Vagina (tissue), 2 donors: ENCODE measurements at places on chromosomes 1 and 21. TPM values are rescaled to one million over a fixed set of nuclear protein-coding genes. Genes with fewer than 3 reads are reported as not detected.

Gene S100A7A
- total RNA-seq, result not detected

Gene LY9
- total RNA-seq, result 4.7 TPM

Gene CFHR2
- not detected for total RNA-seq

Gene CLCA1
- not detected for total RNA-seq

DNA sequence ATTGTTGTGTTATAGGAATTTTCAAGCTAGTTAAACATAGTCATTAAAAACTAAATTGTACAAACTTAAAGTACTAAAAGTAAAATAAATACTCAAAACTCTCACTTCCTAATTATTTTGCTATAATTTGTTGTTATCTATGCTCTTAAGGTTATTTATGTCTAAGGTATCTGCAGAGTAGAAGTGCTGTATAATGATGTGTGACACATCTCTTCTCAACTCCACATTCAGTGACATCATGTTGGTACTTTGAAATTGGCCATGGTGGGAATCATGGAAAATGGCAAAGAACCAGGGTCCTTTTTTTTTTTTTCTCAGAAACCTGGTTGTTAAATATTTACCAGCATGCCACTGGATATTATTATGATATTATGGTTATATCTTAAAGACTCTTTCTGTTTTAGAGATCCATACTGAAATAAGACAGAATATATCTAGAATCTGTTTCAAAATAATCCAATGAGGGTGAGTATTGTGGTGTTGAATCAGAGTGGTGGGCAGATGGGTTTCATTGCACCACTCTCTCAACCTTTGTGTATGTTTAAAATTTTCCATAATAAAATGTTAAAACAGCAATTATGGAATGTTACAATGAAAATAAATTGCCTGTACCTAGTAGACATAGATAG, 22.4 kb downstream of the LRRC8B start:
- no peak for DNase-seq

DNA sequence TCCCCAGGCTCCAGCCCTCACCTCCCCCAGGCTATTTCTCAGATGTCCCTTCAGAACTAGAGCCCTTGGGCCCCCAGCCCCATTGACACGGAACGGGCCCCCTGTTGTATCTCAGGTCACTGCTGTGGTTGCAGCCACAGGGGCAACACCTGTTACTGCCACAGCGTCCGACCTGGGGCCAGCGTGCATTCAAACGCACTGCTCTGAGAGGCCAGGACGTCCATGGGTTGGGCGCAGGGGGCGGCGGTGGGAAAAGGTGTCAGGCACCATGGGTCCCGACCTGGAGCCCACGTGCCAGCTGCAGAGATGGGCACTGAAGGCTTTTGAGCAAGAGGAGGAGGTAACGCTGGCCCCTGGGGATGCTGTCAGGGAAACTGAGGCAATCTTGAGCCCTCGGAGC, 13.3 kb downstream of the FAAP20 start:
- no peak for DNase-seq

- no peak for DNase-seq
Observed at GRCh38 chr1:103525114-103525606, 339 bp upstream of the RNPC3 start.

DNA sequence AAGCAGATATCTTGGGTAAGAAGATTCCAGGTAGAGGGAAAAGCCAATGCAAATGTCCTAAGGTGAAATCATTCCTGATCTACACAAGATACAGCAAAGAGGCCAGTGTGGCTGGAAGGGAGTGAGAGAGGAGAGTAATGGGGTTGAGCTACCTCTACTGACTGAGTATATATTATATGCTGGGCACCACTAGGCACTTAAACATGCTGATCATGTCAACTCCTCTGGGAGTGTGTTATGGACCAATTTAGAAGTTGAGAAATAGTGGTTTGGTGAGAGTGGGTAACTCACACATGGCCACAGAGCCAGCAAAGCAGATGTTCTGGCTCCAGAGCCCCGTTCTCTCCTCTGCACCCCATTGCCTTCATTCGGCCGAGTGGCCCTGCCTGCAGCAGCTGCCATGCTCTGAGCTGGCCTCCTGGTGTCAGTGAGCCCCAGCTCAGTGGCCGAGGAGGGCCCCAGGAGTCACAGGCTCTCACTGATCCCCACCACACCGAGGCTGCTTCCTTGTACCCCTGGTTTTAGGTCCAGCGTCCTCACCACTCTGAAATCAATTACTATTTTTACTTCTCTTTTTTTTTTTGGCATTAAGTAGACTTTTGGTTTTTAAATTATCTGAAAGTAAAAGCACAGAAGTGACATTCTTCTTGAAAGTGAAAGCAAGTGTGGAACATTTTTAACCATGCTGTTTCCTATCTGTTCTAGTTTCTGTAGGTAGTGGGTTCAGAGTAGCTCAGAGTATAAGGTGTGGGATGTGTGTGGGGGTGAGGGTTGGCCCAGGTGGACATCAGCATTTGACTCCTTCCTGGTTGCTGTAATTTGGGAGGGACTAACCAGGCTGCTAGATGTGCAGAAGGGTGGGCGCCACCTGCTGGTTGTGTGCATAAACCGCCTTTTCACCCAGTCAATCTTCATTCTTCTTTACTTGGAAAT, 45.8 kb upstream of the CRNN start:
- DNase-seq, result no peak

DNA sequence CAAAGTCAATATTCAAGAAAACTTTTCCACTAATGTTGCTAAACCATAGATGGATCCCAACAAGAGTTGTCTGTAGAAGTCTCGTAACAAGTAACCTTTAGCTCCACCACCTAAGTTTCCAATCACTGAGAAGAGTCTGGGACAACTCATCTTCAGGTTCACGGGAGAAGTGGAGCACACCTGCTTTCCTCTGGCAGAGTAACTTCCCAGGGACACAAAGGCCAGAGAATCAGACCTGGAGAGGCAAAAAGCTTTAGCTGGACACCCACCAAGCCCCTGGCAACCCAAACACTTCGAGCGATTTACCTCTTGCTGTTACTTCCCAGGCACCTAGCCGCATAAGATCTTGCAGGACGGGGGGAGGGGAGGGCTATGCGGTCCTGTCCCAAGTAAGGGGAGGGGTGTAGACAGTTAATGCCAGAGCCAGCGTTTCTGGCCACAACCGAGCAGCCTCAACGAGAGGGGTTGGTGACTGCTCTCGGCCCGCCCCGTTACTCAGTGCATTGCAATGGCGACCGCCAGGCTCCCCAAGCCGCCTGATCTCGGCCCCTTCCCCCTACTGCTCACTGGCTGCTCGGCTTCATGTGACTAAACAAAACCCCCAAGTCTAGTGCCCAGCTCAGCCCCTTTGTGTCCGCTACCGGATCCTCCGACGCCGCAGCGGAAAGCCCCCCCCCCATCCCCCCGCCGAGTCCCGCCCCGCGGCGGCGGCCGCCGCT, 709 bp downstream of the ZNF644 start:
- DNase-seq, result no peak

DNA sequence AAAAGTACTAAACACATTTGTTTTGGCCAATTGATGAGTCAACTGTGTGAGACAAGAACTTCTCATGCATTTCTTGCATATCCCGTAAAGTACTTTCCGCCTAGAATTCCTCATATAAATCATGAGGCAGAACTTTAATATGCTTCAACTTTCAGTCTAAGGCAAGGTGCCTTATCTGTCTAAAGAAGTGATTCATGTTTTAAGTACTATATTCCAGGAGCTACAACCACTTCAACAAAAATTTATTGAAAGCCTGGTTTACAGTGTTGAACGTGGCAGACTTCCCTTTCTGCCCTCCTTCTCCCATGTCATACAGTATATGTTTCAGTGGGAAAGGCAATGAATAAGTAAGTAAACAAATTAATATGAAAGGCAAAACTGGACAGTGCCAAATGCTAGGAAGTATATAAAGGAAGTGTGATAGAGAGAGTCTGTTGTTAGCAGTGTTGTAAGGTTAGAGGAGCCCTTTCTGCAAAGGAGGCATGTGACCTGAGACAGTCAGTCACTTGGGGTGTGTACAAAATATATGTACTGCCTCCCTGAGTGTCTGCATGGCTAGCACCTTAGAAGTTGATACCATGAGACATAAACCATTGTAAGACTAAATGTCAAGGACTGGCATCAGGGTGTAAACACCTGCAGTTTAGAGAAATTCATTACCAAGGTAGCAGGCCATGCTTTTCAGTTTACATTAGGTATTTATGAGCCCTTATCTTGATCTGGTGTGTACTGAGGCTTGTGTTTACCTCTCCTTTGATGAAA, 362.2 kb downstream of the SRGAP2C start:
- DNase-seq, result no peak

GRCh38 chr1:167420510-167420909, 97.8 kb downstream of the CD247 start:
- no peak for DNase-seq

DNA sequence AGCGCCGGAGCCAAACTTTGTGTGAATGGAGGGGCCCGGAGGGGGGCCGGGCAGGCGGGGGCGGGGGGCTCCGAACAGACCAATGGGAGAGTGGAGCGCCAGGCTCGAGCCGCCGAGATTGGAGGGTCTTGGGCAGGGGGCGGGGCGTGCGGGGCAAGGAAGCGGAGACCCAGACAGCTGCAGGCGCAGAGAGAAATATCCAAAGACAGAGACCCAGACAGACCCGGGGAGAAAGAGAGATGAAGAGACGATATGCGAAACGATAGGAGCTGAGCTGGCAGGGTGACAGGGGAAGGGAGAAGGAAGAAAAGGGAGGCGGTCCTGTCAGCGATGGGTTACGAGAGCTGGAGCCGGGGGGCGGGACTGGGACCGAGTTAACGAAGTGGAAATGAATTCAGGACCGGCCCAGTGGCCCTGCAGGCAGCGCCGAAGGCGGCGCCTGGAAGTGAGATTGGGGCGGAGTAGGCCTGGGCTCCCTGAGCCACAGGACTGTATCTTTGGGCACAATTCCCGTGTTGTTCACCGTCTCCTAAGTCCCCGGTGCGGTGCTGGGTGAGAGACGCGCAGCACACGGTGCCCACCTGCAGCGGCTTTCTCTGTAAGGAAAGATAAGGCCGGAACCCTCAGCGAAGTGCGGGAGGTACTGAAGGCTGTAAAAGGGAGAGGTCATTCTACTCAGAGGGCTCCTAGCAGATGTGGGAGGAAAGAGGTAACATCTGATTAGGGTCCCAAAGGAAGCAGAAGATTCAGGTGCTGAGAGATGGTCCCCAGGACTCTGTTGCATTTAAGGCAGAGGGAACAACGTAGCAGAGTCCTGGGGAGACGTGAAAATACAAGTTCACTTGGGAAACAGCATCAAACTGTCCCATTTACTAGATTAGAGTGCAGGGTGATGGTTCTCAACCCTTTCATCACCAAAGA, 543 bp upstream of the KCNJ10 start:
- no peak for DNase-seq

DNA sequence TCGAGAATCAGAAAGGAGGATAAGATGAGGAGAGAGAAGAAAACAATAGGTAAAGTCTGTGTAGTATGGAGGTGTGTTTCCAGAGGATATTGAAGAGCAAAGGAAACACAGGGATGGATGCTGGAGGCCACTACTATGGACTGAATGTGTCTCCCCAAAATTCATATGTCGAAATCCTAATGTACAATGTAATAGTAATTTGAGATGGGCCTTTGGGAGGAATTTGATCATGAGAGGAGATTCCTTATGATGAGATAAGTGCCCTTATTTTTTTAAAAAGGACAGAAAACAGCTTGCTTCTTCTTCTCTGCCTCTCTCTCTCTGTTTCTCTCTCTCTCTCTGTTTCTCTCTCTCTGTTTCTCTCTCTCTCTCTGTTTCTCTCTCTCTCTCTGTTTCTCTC, 602.2 kb upstream of the ADAMTS5 start:
- DNase-seq, result no peak
